ENCODE measurements at places on chromosomes 4 and X. TPM values are rescaled to one million over a fixed set of nuclear protein-coding genes. Genes with fewer than 3 reads are reported as not detected.

DNA sequence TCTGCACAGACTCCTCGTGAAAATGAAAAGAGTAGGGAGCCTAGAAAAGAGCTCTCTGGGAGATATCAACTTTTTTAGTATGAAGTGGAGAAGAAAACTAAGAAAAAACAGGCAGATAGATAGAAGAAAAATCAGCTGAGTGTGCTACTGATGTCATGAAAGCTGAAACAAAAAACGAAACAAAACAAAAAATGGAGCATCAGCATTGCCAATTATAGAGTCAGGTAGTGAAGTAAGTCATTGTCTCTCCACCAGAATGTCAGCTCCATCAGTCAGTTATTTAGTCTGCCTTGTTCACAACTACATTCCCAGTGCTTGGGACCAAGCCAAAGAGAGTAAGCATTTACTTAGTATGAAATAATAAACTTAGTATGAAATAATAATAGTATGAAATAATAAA lies 595.1 kb downstream of the STPG2 start:
- no peak for DNase-seq

DNA sequence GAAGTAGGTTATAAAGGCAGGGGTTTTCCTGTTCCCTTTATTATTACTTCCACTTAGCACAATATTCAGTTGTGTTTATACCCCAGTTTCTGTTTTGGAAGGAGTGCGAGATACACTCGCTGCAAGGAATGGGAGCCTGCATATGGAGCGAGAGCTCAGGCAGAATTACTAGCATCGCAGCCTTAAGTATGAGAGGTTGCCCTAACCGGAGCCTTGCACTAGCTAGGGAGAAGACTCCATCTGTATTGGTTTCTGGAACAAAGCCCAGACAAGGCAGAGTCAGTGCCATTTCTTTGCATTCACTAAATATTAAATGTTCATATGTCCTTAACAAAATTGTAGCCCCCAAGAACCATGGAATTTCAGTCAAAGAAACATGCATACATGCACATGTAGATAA lies 6.2 kb upstream of the DCTD start:
- DNase-seq, result no peak

- DNase-seq, result no peak
These were observed 11.4 kb upstream of the NKRF start for GRCh38 chrX:119617517-119618164.

DNA sequence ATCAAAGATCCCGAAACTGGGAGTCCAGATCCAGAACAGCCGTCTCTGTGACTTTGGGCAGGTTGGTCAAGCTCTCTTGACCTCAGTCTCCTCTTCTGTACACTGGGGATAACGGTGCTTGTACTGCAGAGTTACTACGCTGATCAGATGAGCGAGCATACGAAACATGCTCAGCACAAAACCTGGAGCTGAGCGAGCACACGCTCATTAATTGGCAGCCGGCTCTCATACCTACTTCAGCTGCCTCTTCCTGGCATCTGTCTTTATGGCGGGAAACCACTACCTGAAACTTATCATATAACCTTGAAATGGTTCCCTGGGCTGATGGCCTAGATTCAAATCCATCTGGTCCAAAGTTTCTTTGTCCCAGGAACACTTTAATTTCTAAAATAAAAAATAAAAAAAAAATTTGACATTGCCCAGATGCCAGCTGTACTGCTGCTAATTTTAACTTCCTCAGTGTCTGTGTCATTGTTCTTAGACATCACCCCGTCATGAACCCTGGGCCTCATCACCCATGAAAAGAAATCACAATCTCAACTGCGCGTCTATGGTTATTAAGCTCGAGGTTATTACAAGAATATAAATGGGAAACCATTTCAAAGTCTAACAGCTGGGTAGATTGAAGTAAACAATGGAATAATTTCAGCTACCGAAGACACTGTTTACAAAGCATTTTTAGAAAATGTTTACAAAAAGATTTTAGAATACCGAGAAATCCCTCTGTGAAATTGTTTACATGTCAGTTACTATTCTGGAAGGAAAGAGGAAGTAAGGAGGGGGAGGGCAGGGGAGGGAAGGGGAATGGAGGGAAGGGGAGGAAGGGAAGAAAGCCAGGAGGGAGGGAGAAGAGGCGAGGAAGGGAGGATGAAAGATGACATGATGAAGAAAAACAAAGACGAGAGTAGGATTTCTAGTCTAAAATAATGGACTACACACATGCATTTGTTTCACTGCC lies 49.0 kb downstream of the CRMP1 start:
- DNase-seq, result no peak

GRCh38 chr4:145019346-145019745 lies 78.7 kb downstream of the ANAPC10 start:
- DNase-seq, result no peak

DNA sequence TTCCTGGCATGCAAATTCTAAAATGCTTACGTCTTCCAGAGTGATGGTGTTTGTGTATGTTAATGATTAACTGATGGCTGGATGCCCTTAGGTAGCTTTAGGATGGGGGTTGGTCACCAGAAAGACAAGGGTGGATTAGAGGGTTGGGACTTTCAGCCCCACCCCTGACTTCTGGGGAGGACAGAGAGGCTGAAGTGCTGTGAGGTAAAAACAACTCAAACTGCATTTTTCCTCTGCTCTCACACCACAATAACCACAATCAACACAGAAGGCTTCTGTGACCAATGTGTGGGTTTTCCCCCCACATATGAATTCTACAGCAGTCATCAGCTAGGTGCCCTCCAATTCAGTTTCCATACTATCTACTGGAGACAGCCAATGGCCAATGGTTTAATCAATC lies 18.7 kb upstream of the DDIT4L start:
- DNase-seq, result no peak

DNA sequence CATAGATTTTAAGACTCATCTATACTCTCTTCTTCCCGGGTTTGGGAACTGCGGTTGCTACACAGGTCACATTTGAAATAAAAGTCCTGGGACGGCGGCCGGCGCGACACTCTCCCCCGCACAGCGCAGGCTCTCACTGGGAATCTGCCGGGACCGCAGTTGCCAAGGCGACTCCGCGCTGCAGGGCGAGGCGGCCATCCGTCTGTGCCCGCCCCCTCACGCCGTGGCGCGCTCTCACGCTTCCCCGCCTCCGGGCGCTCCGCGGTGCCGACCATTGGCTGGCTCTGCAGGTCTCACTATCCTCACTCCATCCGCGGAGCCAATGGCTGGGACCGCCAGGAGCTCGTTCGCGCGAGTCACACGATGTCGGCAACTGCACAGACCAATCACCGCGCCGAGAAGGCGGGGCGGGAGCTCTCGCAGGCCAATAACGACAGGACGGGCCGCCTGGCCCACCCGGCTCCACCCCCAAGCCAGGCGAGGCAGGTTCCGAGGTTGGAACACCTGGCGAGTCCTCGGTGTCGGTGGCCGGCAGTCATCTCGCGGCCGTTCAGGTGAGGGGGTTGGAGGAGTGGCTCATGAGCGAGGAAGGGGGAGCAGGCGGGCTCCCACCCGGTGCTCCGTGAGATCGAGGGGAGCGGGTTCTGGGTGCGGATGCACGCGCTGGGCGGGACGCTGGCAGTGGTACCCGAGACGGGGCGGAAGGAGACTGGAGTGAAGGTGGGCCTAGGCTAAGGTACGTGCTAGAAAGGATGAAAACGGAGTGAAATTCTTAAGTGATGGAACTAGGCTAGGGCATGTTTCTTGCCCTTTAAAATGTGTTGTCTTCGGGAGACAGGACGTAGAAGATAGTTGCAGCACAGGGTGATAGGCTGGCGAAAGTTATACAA lies at the start of gene MSMO1:
Gene MSMO1 (plus strand): TSS at position 459 of the 890 bp plus-strand sequence. CDS start 5,702 bp downstream, outside the sequence.
- DNase-seq, result peak; percentile 99

DNA sequence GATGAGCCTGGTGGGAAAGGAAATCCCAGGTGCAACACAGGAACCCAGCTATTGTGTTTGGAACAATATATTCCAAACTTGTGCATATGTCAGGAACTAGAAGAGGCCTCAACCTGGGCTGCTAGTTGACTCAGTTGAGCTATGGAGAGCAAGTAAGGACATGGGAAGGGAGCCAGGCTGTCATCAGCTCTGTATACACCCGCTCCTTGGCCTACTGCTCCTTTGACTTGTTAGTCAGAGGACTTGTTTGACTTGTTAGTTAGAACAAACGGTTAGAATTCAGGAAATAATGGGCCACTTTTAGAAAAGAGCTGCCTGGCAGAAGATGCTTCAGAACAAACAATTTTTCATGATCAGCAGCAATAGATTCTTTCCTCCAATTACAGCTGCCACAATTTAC lies 76.4 kb downstream of the CBLL2 start:
- DNase-seq, result no peak

DNA sequence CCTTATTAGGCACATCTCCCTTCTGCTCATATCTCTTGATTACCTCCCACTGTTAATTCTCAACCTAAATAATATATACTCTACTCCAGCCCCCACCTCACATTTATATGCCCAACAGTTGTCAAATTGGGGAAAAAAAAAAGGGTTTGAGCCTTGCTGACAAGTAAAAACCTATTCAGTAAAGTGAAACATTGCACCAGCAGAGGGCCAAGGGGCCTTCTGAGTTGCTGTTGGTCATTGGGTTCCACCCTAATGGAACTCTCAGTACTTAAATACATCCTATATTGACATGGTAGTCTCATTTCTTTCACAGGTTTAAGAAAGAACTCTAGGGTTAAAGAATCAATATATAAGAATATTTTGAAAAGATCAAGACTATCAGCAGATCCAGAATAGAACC lies 362.2 kb downstream of the SMARCA1 start:
- no peak for DNase-seq

- peak; percentile 29 for DNase-seq
These were observed 609 bp downstream of the REPS2 start for GRCh38 chrX:16946971-16947562.

- no peak for DNase-seq
These were observed 70.3 kb downstream of the ANXA10 start for GRCh38 chr4:168162604-168163003.

- DNase-seq, result no peak
These were observed 2182.9 kb upstream of the TENM3 start for GRCh38 chr4:180060159-180060889.

- no peak for DNase-seq
These were observed 65.4 kb upstream of the KLHL13 start for GRCh38 chrX:118182025-118182424.

- DNase-seq, result no peak
These were observed 293.4 kb downstream of the BMPR1B start for GRCh38 chr4:95050980-95051701.

- no peak for DNase-seq
These were observed 23.0 kb downstream of the SNX25 start for GRCh38 chr4:185232370-185232769.

The PNCK gene
- total RNA-seq, result 7.1 TPM

The FGF16 gene
- 0.17 TPM for total RNA-seq

The SHISA3 gene
- 1.8 TPM for total RNA-seq

The GABRE gene
- total RNA-seq, result 25.5 TPM

The MYOZ2 gene
- 1,072 TPM for total RNA-seq

The SLC2A9 gene
- total RNA-seq, result 1.6 TPM

Measured in heart left ventricle (tissue), 16 donors.